CD4-positive, alpha-beta T cell treated with Interleukin-12 subunit alpha and Interleukin-12 subunit beta, for 1 hour (primary cell): ENCODE measurements at places on chromosomes 1 and 21.
A peak's percentile ranks its signal among the peaks of the same experiment; 100 is the strongest.

DNA sequence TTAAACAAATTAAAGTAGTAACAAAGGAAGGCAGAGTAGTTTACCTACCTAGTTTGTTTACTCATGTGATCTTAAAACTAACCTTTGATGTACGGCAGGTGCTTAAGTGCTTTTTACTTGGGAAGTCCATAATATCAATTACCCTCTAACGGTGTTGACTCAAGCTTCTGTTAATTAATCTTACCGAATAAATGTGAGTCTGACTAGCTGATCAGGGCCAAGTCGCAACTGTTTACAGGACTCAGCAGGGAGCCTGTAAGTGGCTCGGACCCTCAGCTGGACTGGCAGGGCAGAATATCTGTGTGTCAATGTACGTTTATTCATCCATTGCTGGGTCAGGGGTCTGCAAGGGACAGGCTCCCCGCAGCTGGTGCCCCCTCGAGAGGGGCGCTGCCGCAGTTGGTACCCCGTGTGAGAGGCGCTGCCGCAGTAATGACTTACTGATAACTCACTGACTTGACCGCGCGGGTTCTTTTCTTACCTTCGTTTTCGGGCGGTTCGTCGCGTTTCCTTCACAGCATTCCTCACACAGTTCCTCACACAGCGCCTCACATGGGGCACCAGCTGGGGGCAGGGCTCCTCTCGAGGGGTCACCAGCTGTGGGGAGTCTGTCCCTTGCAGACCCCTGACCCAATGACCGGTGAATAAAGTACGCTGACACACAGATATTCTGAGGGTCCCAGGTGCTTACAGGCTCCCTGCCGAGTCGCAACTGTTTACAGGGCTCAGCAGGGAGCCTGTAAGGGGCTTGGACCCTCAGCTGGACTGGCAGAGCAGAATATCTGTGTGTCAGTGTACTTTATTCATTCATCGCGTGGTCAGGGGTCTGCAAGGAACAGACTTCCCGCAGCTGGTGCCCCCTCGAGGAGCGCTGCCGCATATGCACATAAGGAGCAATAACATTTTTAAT, 3.0 kb downstream of the FMO1 start:
- peak; percentile 2 for DNase-seq

GRCh38 chr1:147504801-147505311, 36.4 kb upstream of the BCL9 start:
- DNase-seq = no peak

GRCh38 chr1:186872291-186872690, 43.5 kb downstream of the PLA2G4A start:
- DNase-seq = no peak

DNA sequence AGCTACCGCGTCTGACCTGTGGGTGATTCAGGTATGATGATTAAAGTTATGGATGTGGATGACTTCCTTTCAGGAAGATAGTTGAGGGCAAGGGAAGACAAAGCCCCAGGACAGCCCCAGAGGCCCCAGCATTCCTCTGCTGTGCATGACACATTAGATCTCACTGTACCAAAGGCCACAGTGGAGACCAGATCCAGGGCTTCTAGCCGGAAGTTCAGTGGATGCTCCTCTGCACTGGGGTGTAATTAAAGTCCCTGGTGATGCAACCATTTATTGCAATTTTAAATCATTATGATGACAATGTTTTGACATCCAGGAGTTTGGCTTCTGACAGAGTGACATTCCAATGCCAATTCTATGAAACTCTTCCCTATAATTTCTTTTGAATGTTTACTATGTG, 5.0 kb downstream of the C4BPA start:
- no peak for DNase-seq

DNA sequence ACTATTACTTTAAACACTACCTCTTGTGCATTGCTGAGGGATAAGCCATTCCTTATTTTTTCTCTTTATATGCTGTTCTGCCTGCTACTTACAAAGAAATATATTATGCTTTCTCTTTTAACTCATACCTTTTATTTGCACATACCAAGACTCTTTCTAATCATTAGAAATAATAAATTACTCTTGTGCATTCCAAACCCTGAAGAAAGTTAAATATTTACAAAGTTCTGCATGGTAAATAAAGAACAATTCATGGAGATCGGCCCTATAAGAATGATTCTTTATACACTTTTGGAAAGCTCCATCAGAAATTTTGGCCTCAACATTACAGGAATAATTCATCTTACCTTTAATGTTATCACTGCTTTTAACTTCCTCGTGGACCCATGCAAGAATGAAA, 86.7 kb upstream of the PALMD start:
- no peak for DNase-seq

DNA sequence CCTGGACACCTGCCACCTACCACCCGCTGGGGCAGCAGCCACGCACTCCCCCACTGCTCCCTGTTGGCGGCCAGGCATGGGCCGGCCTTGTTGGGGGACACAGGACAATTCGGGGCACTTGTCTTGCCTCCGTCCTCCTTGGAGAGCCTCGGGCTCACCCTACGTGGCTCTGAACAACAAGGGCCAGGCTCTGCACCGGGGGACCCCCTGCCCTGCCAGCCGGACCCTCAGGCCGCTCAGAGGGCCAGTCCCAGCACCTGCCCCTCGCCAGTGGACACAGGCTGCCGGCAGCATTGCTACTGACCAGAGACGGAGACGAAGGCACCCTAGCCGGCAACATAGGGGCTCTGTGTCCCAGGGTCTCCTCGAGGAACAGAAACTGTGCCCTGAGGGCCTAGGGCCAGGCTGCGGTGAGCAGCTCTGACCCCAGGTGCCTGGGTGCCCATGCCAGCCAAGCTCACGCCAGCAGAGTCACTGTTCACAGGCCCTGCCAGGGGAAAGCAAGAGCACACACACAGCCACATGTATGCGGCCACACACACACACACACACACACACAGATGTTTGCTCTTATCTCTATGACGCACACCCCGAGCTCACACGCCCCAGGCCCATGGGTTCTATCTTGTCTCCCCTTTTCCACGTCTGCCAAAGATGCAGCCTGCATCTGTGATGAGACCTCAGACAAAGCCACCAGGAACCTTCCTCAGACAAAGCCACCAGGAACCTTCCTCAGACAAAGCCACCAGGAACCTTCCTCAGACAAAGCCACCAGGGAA, 45.9 kb downstream of the MORN1 start:
- DNase-seq = no peak

GRCh38 chr1:154565876-154566275, 1.7 kb upstream of the CHRNB2 start:
- no peak for DNase-seq

- no peak for DNase-seq
Measured at GRCh38 chr21:29208682-29209059, 78.2 kb downstream of the MAP3K7CL start.

GRCh38 chr1:59194621-59195020, 102.3 kb upstream of the FGGY start:
- DNase-seq = no peak

DNA sequence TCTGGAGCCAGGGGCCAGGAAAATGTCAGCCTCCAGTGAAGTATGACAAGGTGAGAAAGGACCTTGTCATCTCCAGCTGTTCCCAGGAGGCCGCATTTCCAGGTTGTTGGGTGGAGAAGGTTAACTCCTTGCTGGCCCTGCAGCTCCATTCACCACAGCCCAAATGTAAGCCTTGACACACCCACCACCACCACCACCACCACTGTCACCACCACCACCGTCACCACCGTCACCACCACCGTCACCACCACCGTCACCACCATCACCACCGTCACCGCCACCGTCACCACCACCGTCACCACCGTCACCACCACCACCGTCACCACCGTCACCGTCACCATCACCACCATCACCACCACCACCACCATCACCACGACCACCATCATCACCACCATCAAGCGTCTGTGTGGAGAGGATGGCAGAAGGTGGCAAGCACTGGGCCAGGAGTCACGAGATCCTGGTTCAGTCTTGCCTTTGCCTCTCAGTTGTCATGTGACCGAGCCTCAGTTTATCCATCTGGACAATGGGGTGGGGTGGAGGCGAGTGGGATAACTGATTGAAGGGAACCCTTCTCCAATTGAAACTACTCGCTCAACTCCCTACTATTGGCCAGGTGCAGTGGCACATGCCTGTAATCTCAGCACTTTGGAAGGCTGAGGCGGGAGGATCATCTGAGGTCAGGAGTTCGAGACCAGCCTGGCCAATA, 21.2 kb upstream of the FAM131C start:
- no peak for DNase-seq

DNA sequence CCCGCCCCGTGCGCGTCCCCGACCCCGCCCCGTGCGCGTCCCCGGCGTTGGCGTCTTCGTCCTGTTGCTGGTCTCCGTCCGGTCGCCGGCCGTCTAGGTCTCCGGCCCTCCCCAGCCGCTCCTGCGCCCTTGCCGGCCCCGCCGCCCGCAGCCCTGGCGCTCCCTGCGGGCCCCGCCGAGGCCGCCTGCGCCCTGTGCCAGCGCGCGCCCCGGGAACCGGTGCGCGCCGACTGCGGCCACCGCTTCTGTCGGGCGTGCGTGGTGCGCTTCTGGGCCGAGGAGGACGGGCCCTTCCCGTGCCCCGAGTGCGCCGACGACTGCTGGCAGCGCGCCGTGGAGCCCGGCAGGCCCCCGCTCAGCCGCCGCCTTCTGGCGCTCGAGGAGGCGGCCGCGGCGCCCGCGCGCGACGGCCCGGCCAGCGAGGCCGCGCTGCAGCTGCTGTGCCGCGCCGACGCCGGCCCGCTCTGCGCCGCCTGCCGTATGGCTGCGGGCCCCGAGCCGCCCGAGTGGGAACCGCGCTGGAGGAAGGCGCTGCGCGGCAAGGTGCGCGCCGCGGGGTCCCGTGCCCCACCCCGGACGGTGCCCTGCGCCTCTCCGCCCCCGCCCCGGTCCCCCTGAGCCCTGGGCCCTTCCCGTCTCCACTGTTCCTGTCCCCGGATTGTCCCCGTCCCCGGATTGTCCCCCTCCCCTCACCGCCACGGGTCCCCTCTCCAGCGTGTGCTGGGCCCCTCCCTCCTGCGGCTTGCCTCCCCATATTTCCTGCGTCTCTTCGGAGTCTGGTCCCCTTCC, at the start of gene RNF187:
TSS of gene RNF187 (plus strand) at position 47 of the 789 bp plus-strand sequence.
- no peak for DNase-seq

DNA sequence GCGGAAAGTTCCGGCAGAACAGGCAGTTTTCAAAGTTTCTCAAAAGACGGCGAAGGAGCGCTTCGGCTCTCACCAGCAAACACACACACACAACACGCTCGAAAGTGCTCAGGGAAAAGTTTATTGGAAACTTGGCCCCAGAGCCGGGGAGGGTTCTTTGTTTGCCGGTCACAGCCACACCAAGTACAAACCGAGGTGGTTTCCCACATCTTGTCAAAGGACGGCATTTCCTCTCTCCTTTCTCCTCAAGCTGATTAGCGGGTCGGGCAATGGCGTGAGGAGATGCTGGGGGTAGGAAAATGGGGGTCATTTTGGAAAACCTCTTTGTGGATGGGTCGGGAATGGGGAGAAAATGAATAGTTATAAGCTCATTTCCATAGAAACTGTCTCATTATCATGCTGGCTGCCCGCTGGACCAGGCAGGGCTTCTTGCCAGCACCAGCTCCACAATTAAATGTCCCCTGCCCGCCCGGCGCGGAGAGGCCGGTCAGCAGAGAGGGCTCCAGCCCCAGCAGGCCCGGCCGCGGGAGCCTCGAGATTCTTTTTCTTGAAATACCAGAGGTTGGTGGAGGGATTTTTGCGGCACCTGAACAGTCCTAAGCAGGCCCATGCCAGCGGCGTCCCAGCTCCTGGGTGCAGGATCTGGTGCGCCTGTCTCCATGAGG, 92.3 kb downstream of the PRDM16 start:
- DNase-seq = no peak

DNA sequence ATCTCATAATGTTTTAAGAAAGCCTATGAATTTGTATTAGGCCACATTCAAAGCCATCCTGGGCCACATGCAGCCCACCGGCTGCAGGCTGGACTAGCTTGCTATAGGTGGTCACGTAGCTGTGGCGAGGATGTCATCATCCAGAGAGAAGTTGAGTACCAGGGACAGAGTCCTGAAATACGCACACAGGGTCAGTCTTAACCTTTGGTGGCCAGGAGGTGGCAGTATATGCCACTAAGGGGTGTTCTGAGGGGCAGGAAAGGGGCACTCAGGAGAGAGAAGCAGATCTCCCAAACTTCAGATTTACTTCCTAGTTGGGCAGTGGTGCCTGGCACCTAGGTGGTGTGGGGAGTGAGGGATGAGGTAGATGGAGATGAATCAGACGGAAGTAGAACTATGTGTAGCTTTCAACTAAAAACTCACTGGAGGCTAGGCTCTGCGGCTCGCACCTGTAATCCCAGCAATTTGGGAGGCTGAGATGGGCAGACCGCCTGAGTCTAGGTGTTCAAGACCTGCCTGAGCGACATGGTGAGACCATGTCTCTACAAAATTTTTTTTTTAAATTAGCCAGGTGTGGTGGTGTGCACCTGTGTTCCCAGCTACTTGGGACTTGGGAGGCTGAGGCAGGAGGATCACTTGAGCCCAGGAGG, 16.3 kb upstream of the CDK18 start:
- DNase-seq = peak; percentile 55

DNA sequence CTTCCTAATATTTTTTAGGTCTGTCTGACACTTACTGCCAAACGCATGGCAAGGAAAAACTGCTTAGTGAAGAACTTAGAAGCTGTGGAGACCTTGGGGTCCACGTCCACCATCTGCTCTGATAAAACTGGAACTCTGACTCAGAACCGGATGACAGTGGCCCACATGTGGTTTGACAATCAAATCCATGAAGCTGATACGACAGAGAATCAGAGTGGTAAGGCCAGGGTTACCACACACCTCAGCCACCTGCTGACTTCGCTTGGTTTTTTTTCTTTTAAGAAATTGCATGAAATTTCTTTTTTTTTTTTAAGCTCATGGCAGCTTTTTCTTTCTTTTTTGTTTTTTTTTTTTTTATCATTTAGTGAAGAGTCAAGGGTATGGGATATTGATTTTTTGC, 17.2 kb downstream of the ATP1A1 start:
- peak; percentile 70 for DNase-seq

DNA sequence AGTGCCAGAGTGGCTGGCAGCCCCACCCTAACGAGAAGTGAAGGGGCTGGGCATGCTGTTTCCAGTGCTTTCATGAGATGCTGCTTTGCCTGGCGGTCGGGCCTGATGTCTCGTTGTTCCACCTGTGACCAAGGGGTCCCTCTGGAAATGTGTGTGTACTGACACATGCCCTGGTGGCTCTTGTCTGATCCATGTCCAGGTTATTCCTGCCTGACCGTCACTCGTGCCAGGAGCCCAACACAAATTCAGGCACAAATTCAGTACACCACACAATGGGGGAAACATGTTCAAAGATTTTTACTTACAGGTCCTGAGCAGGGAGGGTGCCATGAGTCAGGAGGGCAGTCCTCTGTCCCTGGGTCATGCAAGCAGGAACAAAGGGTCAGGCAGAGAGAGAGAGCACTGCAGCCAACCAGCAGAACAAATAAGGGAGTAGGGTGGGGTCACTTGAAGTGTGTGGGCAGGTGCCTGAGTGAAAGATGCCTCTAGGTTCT, 76.3 kb downstream of the ADARB1 start:
- no peak for DNase-seq
